ENCODE measurements at places on chromosomes 2 and 18.

- DNase-seq = no peak
These were observed 125.9 kb downstream of the PLA2R1 start for GRCh38 chr2:159936471-159936870.

GRCh38 chr2:108171657-108172056 is 68.1 kb upstream of the SULT1C3 start:
- no peak for DNase-seq

DNA sequence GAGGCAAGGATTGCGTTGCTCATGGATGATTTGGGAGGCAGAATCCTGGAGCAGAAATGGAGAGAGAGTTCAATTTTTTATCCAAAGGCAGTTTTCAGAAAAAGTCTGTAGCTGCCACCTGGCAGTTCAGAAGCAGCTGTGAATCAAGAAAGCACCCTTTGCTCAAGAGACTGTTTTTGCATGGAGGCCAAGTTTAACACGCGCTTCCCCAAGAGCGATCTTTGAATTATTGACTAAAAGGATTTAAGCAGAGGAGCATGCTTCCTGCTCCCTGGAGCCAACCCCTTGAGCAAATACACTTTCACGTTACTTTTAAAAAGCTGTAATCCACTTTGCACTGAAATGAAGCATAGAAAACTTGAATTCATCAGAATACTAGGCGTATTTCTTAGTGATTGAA is 252.4 kb downstream of the RNF144A start:
- no peak for DNase-seq

DNA sequence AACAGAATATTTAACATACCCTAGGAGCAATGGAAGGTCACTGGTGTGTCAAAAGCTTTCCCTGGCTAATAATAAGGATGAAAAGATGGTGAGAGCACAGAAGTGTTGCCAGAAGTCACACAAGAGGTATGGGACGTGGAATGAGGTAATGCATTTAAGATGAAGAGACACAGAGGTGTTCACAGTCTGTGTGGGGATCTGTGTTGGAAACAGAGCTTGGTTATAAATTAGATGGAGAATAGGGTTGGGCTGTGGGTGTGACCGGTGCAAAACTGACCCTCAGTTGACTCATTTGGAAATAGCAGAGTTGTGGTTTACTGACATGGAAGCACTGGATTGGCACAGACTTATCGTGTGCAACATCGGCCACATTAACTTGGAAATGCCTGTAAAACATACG is 372.5 kb downstream of the SATB2 start:
- no peak for DNase-seq

DNA sequence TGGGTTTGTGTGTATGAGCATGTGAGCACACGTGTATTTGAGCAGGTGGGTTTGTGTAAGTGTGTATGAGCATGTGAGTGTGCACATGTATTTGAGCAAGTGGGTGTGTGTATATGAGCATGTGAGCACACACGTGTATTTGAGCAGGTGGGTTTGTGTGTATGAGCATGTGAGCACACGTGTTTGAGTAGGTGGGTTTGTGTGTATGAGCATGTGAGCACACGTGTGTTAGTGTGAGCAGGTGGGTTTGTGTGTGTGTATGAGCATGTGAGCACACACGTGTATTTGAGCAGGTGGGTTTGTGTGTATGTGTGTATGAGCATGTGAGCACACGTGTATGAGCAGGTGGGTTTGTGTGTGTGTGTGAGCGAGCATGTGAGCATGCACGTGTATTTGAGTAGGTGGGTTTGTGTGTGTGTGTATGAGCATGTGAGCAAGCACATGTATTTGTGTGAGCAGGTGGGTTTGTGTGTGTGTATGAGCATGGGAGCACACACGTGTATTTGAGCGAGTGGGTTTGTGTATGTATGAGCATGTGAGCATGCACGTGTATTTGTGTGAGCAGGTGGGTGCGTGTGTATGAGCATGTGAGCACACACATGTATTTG is 169.7 kb downstream of the TWIST2 start:
- DNase-seq = no peak

GRCh38 chr2:239188536-239188935 is 212.3 kb downstream of the HDAC4 start:
- DNase-seq = no peak

GRCh38 chr2:84838434-84839145 is 42.3 kb downstream of the TRABD2A start:
- DNase-seq = no peak

GRCh38 chr2:206028101-206028500 is 57.9 kb downstream of the INO80D start:
- no peak for DNase-seq

- DNase-seq = no peak
These were observed 675 bp upstream of the MLPH start for GRCh38 chr2:237486334-237486818.

DNA sequence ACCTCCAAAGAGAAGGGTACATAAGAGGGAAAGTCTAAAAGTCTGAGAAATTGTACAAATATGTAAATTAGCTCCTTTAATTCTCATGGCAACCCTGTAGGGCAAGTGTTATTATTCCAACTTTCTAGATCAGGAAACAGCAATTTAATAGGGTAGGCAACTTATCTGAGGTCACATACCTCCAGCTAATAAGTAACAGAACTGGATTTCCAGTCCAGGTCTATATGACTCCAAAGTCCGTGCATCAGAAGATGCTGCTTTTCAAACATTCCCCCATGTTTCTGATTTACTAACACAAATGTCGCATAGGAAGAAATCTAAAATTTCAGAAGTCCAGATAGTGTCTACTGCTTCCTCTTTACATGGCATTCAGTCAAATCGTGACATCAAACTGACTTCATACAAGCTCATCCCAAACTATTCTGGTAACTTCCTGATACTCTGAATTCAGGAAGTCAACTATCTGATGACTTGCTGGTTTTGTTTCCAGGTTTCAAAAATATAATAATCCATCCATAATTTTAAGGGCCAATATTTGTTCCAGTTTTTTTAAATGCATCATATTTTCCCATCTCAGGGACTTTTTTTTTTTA is 419.3 kb upstream of the ACVR2A start:
- no peak for DNase-seq

GRCh38 chr2:11681722-11682589 is 12.0 kb upstream of the NTSR2 start:
- peak; percentile 26 for DNase-seq

GRCh38 chr2:138023298-138023697 is 59.0 kb downstream of the HNMT start:
- DNase-seq = no peak

- DNase-seq = no peak
These were observed 119.6 kb upstream of the PTPRM start for GRCh38 chr18:7447318-7448028.

- DNase-seq = no peak
These were observed 76.9 kb downstream of the DIS3L2 start for GRCh38 chr2:232038251-232038880.

GRCh38 chr2:177165721-177166711 is 46.6 kb upstream of the HNRNPA3 start:
- no peak for DNase-seq

DNA sequence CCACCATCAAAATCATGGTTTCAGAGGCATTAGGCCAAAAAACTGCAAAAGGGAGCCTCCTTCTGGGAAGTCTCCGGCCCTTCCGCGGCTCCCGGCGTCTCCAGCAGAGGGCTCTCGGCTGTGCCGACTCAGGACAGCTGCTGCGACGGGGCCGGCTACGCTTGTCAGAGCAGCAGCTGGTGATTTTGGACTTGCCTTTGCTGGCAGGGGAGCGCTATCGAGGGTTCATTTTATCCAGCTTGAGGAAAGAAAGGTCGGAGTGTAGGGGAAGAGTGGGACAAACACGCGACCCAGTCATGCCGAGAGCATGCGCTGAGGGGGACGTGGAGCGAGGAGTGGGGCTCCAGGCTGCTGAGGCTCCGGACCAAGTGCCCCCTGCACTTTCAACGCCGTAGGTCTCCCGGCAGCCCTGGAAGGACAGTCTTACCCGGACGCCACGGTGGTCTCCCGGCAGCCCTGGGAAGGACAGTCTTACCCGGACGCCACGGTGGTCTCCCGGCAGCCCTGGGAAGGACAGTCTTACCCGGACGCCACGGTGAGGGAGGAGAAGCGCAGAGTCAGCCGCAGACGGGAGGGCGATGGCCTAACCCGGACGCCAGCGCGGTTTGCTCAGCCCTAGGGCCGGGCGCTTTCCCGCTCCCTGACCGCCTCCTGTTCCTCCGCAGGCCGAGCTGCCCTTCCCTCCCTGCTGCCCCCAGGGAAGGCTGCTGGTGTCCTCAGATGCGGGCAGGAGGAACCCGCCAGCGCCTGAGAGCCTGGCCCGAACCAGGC is 21.7 kb downstream of the DDX18 start:
- peak; percentile 32 for DNase-seq

- DNase-seq = no peak
These were observed 25.7 kb downstream of the MTHFD2 start for GRCh38 chr2:74223941-74224770.

DNA sequence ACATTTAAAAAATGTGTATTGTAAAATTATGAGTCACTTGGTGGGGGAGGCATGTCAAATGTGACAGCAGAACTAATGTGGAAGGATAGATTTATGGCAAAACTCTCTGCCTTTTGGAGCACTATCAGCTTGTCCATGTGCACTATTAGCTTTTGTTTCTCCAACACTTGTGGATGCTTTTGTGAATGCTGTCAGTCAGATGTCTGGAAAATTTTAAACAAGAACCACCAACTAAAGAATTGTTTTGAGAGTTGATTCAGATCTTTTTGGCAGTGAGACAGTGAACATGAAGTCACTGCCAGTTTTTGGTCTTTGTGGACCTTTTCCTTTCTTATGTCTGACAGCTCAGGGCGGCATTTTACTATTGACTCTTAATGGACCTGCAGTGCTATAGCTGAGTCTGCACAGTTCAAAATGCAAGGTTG is 72.4 kb downstream of the KIAA1328 start:
- no peak for DNase-seq

GRCh38 chr2:86045541-86045940 is 60.1 kb downstream of the POLR1A start:
- DNase-seq = no peak

DNA sequence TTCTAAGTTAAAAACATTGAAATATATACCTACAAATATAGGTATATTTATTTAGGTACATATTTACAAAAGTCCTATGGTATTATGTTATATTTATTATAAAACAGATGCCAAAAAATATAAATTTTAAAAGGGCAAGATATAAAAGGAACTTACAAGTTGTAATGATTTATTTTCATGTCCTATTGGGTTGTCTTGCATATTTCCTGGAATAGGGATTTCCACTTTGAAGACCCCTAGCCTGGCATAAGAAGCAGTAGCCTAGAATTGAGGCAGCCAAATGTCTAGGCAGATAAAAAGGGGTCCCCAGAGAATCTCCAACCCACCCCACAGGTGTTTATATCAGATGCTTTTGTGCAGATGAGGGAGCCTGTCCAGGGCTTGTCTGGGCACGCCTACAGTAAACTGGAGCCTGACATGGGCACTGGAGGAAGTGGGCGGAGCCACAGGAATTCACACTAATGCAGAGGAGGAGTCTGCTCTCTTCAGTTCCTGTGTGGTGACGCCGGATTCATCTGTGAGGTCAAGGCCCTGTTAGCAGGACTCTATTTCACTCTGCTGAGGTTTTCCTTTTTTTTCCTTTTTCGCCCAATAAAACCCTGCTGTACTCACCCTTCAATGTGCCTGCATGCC is 1088.9 kb upstream of the PIK3C3 start:
- no peak for DNase-seq

DNA sequence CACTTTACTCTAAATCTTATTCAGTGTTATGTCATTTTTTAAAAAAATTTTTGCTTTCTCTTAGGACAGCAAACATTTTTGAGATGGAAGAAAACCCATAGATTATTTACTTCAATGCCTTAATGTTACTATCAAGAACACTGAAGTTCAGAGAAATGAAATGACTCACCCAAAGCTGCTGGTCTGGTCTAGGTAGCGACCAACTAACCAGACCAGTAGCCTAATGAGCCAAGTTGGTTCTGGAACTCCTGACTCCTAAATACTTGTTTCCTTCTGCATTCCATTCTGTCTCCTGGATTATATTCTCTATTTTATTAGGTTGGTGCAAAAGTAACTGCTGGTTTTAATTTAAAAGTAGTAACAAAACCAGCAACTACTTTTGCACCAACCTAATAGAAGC is 35.4 kb downstream of the SLC8A1 start:
- no peak for DNase-seq

DNA sequence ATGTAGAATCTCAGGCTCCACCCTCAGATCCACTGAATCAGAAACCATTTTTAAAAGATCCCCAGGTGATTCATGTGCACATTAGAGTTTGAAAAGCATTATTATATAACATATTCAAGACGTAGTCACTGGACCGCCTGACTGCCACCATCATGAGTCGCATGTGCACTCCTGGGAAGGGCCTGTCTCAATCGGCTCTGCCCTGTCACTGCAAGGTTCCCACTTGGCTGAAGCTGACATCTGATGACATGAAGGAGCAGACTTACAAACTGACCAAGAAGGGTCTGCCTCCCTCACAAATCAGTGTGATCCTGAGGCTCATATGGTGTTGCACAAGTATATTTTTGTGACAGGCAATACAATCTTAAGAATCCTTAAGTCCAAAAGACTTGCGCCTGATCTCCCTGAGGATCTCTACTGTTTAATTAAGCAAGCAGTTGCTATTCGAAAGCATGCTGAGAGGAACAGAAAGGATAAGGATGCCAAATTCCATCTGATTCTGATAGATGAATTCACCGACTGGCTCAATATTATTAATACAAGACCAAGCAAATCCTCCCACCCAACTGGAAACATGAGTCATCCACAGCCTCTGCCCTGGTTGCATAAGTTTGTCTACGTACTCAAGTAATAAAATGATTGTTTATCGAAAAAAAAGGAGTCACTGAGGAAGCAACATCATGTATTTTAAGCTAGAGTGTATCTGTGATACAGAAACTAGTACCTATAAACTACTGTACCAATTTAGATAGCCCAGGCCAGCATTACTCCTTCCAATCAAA is 26.2 kb downstream of the ATAD2B start:
- DNase-seq = no peak

- DNase-seq = peak; percentile 50
These were observed 23.3 kb downstream of the KLF7 start for GRCh38 chr2:207142461-207142860.

- DNase-seq = no peak
These were observed 26.6 kb upstream of the SEH1L start for GRCh38 chr18:12921178-12921577.

DNA sequence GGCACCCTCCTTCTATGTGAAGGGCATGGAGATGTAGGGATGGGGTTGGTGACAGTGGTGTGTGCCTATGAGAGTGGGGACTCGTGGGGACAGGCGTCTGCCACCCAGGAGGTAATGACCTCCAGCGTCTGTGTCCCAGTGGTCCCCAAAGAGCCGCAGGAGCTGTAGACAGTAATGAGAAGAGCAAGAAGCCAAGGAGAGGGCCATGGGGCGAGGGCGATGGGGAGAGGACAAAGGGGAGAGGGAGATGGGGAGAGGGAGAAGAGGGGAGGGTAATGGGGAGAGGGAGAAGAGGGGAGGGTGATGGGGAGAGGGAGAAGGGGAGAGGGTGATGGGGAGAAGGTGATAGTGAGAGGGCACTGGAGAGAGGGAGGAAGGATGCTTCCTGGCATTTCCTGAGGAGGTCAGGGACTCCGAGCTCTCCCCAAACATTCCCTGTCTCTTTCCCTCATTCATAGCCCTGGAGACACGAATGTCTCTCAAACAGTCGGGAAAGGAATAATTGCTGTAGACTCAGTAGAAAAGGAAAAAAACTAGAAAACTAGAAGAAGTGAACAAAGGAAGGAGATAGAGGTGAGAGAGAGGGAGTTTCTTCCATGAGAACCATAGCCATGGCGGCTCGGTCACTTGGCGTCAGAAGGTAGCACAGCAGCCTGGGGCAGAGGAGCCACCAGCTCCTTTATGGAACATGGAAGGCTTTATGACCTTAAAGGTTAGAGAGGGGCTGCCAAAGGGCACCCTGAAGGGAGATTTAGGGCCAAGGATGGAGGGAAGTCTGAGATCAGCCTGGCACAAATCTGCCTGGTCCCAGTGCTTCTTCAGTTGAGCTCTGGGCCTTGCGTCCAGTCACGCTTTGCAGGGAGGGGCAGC is 39.5 kb downstream of the PSD4 start:
- no peak for DNase-seq
